ENCODE measurements at places on chromosomes 5 and 9.

- no peak for DNase-seq
These were observed 68.4 kb upstream of the NR3C1 start for GRCh38 chr5:143471666-143472464.

- DNase-seq: no peak
These were observed 8.7 kb upstream of the RANBP6 start for GRCh38 chr9:6024035-6024554.

DNA sequence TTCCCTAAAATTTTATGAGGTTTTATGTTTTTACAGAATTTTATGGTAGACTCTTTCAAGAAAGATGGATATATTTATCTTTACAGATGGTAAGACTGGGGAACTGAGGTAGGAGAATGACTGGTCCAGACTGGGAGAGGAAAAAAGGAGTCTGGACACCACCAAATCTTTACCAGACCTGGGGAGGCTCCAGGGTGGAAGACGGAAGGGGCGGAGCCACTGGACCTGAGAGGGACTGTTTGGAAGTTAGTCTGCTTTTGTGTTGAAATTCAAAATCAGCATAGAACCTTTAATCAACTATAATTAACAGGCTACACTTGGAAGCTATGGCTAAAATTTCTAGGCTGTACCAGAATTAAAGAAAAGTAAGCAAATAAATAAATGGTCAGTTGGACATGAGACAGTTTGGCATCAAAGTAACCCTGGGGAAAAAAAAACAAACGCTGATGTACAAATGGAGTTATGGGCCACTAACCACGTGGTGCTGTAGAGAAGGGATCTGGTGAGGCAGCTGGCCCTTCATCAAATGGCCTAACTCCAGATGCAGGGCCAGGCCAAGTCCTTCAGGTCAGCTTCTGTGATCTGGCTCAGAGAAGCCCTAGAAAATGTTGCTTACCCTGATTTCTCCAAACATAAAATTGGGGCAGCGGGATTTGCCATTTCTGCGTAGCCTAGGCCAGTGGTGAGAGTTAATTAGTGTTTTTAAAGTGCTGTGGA is 155.1 kb downstream of the ARSB start:
- DNase-seq: no peak

- DNase-seq: no peak
These were observed 31.7 kb upstream of the PRXL2C start for GRCh38 chr9:96686638-96687335.

DNA sequence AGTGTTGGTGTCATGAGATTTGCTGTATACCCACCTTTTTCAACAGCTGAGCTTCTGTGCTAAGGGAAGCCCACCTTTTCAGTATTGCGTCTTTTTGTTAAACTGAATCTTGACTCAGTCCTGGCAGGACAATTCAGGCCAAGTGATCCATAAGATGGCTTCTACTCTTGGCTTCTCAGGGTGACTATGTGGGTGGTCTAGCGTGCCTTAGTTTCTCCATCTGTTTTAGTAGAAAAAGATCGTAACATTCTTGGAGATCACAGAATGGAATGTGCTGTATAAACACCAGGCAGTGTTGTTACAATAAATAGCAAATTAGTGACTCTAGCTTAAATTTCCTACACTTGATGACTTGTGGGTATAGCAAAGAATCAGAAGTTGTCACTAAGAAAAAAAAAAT is 66.6 kb downstream of the PCSK5 start:
- DNase-seq: no peak

DNA sequence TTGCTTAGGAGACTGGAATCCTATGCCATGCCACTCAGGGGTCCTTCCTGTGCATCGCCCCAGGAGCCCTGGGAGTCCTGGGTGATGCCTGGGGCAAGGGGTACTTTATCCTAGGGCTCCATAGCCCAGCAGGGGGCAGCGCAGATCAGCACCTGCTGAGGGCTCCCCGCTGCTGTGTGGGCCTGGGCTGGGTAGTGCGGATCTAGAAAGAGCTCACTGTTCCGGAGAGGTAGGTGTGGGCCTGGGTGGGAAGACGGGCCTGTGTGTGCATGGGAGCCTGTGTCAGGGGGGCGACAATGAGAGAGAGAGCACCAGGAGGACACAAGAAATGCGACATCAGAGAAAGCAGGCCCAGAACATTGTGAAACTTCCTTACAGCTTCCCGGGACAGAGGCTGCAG is 11.4 kb upstream of the DAB2IP start:
- no peak for DNase-seq

GRCh38 chr9:136889858-136890257 is 3.5 kb downstream of the TRAF2 start:
- no peak for DNase-seq

DNA sequence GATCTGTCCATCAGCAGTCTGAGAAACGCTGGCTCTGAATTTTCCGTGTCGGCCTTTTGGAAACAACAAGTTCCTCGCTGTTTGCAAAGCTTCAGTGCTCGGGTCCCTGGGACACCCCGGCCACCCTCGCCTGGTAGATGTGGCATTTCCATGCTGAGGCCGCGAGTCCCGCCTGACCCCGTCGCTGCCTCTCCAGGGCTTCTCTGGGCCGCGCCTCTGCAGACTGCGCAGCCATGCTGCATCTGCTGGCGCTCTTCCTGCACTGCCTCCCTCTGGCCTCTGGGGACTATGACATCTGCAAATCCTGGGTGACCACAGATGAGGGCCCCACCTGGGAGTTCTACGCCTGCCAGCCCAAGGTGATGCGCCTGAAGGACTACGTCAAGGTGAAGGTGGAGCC is 4.7 kb downstream of the NTNG2 start:
- DNase-seq: no peak

GRCh38 chr5:59035681-59036080 is 452.8 kb downstream of the RAB3C start:
- DNase-seq: no peak

DNA sequence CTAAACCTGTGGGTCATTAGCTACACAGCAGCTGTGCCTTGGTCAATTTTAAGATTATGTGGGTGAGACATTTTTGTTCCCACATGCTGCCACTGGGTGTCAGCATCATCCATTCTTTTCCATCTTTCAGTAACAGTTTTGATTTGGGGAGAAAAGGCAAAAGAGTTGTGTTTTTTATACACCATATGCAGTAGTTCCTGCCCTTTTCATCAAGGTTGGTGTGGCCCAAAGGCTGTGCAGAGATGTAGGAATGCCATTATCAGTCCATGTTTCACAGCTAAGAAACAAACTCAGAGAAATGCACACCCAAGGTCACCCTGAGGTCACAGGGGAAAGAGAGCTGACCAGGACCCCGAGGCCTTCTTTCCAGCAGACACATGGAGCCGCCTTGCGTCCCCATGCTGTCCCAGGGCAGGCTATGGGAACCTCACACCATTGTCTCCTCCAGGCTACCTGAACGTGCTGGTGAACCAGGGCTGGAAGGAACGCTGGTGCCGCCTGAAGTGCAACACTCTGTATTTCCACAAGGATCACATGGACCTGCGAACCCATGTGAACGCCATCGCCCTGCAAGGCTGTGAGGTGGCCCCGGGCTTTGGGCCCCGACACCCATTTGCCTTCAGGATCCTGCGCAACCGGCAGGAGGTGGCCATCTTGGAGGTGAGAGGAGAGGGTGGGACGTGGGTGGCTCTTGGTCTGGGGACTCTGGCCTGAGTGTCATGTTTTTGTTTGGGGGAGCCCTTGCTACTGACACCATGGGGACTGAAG is 27.8 kb upstream of the GRPEL2 start:
- no peak for DNase-seq

GRCh38 chr5:137233726-137234125 is 265.4 kb downstream of the SPOCK1 start:
- DNase-seq: no peak

DNA sequence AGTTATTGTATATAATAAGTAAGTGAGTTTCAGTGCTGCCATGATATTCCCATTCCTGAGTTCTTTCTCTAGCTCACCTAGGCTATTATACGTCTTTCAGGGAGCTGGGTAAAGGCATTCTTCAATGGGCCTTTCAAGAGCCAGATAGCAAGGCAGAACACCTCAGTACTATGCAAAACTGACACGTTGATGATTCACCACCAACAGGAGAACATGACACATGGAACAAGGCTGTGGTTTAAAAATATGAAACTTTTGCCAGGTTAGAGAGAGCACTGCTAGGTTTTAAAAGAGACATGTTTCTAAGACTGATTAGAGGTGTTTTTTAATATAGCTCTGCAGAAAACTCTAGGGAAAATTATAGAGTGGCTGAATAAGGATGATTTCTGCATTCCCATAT is 95.9 kb downstream of the UGCG start:
- no peak for DNase-seq

DNA sequence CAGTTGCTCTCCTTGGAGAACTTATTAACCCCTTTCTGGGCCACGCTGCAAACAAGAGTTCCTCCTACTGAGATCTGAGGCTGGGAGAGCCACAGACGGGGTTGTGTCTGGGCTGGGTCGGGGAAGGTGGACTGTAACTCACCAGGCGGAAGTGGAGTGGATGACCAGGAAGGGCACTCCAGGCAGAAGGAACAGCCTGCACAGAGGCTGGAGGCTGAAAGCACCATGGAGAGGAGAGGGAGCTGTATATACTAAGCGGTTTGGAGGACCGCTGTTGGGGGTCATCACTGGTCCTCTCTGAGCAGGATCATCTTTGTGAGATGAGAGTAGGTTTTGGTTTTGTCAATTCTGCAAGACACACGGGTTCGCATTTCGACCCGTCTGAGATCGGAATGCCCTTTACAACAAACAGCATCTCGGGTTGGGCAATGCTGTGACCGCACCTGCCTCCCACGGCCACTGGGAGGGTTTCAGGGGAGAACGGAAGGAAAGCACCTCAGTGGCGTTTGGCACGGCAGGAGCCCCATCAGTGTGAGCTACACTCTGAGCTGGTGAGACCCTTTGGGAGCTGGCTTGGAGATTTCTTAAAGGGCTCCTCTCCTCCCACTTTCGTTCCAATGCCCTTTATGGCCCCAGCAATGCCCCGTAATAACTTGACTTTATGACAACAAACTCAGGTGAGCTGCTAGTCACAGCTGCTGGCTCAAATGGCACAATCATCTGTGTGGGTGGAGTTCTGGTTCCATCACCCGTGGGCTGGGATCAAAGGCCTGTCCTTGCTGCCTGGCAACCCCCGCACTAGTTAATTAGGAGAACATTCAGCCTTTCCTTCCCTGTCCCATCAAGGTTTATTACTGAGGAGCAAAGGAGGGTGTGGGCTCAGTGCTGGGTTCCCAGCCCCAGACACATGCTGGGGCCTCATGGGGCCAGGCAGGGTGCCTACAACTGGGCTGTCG is 18.7 kb upstream of the NEURL1B start:
- DNase-seq: no peak

- DNase-seq: no peak
These were observed 70.1 kb downstream of the PIP5K1B start for GRCh38 chr9:68775003-68775730.

DNA sequence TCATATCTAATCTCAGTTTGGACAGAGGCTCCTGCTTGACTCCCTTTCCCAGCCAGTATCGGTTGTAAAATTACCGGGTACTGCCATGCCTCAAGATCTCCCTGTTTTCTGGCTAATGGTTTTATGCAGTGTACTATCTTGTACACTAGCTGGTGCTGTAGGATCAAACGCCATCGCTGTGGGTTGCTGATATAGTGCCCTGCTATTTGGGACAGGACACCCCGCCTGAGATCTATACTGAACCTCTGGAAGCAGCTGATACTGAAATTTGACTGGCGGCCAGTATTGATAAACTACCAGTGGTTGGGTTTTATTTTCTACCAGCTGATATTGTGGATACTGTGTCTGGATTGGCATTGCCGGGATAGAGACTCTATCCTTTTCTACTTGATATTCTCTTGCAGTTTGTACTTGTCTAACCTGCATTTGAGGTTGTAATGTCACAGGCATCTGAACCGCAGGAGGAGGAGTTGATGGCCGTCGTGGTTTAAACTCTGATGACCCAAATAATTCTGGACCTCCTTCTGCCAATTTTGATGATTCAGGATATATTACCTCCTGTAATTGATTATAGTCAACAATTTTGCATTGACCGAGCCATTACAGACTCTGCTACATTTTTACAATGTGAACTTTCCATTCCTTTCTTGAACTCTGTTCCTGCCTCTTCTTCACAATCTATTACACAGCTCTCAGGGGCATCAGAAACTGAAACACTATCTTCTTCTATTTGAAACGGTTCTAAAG is 112.5 kb upstream of the LARP1 start:
- no peak for DNase-seq

DNA sequence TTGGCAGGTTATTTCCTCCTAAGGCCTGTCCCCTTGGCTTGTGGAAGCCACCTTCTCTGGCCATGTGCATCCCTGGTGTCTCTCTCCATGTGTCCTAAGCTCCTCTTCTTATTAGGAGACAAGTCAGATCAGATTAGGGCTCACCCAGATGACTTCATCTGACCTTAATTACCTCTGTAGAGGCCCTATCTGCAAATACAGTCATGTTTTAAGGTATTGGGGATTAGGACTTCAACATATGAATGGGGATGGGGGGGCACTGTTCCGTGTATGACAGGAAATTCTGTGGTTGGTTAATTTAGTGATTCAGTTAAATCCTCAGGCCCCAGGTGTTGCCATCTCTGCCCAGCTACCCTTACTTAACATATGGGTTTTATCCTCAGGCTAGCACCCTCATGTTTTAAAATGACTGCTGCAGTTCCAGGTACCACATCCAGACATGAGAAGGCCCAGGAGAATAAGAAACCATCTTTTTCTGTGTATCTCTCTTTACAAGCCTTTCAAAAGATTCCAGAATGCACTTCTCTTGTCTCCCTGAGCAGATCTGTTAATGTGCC is 51.9 kb upstream of the RAI14 start:
- DNase-seq: no peak

- DNase-seq: no peak
These were observed 66.8 kb downstream of the CRB2 start for GRCh38 chr9:123422635-123423310.

DNA sequence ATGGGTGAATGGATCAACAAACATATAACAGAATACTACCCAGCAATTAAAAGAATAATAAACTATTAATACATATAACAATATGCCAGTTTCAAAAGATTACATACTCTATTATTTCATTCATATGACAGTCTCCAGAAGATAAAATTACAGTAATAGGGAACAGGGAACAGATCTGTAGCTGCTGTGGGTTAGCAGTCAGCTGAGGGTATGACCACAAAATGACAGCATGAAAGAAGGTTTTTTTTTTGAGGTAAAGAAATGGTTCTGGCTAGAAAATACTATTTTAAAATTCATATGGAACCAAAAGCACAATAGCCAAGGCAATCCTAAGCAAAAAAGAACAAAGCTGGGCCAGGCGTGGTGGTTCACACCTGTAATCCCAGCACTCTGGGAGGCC is 73.0 kb upstream of the NR5A1 start:
- DNase-seq: no peak

DNA sequence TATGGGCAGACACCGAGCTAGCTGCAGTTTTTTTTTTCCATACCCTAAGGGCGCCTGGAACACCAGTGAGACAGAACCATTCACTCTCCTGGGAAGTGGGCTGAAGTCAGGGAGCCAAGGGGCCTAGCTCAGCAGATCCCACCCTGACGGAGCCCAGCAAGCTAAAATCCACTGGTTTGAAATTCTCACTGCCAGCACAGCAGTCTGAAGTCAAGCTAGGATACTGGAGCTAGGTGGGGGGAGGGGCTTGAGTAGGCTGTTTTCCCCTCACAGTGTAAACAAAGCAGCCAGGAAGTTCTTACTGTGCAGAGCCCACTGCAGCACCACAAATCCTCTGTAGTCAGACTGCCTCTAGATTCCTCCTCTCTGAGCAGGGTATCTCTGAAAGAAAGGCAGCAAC is 151.7 kb upstream of the HCN1 start:
- no peak for DNase-seq

GRCh38 chr5:32618962-32619361 is 33.6 kb downstream of the SUB1 start:
- DNase-seq: no peak

Measured in GOT3 (cell line).